Stimulated activated CD4-positive, alpha-beta T cell treated with anti-CD3 and anti-CD28 coated beads, Interleukin-1b, Interleukin-23, amount 100 ng/mL, for 4 hours (primary cell): ENCODE measurements at places on chromosomes 5 and 9.

GRCh38 chr9:113599646-113600022 is 136.1 kb downstream of the RGS3 start:
- no peak for DNase-seq

GRCh38 chr9:92679413-92680165 is 9.7 kb upstream of the IPPK start:
- DNase-seq: no peak

DNA sequence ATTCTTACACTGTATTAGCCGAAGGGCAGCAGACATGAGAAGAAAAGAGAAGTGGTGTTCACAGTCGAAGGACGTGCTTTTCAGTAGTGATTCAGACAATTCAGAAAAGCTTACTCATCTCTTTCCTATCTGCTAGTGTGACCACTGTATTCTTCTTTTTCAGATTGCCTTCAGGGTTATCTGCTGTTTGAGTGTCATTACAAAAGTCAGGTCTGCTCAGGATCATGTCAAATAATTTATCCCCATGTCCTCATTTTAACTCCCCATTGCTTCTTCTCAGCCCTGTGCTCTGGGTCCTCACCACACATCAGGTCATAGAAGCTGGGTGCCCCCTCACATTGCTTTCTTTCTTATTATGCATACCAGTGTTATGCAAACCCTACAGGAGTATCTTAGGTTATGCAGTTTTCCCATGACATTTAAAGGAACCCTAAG is 394.0 kb downstream of the CETN3 start:
- no peak for DNase-seq

DNA sequence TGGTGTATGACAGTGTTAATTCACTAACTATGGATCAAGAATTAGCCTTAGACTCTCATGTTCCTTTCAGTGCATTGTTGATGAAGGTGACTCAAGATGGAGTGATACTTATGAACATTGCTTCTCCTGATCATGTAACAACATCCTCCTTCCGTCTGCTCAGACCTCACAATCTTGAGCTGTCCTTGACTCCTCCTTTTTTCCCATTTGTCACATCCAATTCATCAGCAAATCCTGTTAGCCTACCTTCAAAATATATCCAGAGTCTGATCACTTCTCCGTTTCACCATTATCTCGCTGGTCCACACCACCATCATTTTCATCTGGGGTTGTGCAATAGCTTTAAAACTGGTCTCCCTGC is 9.2 kb upstream of the SEMA6A start:
- DNase-seq: no peak

DNA sequence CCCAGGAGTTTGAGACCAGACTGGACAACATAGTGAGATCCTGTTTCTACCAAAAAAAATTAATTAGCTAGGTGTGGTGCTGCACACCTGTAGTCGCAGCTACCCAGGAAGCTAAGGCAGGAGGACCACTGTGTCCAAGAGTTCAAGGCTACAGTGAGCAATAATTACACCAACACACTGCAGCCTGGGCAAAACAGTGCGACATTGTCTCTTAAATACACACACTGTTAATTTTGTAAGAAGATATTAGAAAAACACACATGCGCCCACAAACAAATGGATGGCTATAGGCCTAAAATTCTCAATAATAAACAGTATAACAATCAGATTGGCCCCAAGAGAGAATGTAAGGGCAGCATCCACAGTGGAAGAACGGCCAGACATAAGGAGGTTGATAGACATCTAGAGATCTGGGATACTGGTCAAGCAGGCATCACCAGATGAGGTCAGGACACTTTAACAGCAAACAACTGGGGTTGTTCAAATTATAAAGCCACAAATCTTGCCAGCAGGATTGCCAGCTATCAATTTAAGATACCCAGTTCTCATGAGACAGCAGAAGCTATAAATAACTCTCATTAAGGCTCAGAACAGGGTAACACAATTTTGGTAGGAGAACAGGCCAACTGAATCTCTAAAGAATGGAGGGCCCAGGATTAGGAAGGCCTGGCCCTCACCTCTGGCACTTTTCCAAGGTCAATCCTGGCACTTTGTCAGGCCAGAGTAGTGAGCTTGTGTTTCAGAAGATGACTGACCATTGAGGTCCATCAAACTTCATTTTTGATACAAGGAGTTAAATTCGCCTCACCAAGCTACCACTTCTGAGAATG is 29.5 kb downstream of the GOLPH3 start:
- DNase-seq: no peak

GRCh38 chr9:91549177-91549576 is 125.5 kb upstream of the NFIL3 start:
- DNase-seq: no peak

GRCh38 chr5:127441799-127442484 is 75.5 kb upstream of the PRRC1 start:
- no peak for DNase-seq

- DNase-seq: no peak
These were observed 31.5 kb upstream of the DENND4C start for GRCh38 chr9:19199012-19199411.

- no peak for DNase-seq
These were observed 58.4 kb downstream of the DAB2IP start for GRCh38 chr9:121709798-121710197.

DNA sequence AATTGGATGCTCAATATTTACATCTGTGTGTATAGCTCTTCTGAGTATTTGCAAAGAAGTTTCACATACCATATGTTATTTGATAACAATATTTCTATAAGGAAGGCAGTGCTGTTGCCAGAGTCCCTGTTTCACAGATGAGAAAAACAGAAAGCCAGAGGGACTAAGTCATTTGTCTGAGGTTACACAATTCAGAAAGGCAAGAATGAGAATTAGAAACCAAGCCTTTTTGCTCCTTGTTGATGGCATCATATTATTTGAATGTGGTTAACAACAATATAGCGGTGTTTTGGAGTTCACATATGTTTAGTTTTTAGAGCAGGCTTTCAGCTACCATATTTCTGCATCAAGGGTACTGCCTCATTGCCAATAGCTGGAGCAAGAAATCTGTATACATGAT is 110.9 kb upstream of the PRLR start:
- no peak for DNase-seq

- DNase-seq: no peak
These were observed 30.7 kb upstream of the JADE2 start for GRCh38 chr5:134494780-134495179.

GRCh38 chr5:62767650-62768049 is 189.0 kb downstream of the LRRC70 start:
- DNase-seq: no peak

GRCh38 chr9:91150998-91151717 is 210.6 kb downstream of the AUH start:
- no peak for DNase-seq

GRCh38 chr5:148372893-148373292 is 10.9 kb upstream of the FBXO38 start:
- DNase-seq: no peak

DNA sequence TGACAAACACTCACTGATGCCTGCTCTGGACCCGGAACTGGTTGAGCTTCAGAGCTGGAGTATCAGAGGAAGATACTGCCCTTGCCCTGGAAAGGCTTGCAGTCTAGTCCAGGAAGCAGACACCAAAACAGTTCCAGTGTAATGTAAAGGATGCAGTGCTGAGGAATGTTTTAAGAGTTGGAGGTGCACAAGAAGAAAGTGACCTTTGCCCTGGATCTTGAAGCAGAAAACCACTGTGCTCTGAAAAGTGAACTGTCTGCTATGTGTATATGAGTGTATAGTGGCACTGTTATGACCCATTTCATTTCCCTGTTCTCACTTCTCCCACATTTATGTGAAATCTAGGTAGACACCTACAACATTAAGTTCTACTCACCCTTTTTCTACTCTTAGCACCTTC is 2.1 kb downstream of the ZNF346 start:
- DNase-seq: no peak

DNA sequence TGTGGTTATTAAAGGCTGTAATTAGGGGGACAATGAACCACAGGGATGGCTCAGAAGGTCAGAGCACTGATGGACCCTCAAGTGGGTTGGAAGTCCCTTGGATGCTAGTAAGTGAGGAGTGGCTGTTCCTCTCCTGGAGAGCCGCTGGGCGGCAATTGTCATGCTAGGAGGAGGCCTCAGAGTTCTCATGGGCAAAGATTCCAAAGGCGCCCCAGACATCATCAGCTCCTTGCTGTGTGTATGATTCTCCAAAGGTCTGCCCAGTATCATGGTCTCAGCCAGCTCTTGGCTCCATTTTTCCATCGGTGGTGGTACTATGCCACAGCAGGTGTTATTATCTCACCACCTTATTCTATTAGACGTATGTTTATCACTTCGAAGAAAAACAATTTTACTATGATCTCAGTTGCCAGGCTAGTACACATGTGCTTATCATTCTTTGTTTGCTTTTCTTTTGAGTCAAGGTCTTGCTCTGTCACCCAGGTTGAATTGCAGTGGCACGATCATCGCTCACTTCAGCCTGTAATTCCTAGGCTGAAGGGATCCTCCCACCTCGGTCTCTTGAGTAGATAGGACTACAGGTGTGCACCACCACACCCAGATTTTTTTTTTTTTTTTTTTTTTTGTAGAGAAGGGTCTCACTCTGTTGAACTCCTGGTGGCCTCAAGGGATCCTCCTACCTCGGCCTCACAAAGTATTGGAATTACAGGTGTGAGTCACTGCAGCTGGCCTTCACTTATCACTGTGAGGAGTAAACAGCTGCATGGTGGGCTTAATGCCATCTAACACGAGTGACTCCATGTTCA is 46.8 kb downstream of the EXOSC2 start:
- DNase-seq: no peak

- DNase-seq: peak; percentile 31
These were observed 1467.1 kb downstream of the FOXD4L5 start for GRCh38 chr9:63817622-63818518.
